ENCODE measurements at places on chromosomes 4 and X.

DNA sequence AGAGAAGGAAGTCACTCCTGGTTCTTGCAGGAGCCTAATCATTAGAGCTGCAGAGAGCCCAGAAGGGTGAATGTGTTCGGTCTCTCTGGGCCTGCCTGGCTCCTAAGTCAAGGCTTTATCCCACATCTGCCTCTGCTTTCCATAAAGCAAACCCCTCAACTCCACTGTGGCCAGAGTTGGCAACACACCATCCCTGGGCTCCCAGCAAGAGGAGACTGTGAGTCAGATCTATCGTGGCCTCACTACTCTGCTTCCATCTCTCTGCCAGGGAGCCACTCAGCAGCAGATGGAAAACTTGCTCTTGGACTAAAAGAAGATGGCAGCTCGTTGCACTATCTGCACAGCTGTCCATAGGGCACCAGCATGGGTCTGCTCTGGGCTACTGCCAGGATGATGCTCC, 348.2 kb downstream of the FBXW7 start:
- DNase-seq: no peak

- DNase-seq: no peak
Measured at GRCh38 chrX:1853447-1853846, 238.6 kb downstream of the ASMT start.

DNA sequence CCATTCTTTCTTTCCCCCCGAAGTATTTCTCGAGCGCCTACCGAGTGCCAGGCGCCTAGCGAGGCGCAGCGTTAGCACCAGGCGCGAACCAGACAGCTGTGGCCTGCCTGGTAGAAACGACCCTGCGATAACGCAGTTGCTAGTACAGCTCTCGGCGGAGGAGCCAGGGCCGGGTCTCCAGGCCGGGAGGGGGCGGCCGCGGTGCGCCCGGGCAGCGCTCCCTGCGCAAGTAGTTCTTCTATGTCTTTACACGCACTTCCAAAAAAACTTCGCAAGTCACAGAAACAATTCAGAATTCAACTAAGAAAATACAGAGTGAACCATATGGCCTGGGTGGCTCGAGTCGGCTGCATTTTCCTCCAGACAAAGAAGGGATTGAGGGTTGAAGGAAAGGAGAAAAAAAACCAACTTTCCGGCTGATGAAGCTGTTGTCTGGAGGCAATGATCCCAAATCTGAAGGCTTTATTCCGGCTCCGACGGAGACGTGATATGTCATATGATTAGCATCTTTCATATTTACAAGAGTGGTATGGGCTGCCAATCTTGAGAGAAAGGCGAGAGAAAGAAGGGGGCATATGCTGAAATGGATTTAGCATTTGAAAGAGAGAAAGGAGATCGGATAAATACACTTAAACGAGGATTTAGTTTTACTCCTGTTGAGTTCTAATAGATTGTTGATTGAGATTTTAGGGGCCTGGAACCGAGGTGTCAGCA, 7.2 kb upstream of the NEUROG2 start:
- no peak for DNase-seq

DNA sequence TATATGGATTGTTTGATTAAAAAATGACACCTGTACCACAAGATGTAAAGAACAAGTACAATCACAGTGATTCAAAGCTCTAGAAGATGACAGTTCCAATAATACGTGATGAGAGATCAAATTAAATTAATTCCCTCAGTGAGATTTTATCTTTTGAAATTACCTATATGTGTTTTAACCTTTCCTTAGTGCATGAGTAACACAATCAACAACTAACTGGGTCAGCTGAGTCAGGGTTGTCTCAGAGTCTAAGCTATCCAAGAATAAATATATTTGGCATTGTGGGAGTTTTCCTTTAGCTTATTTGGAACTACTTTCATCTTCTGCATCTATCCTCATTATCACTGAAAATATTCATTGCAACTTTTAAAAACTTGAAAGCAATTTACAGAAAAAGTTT, 162.8 kb downstream of the WDFY3 start:
- no peak for DNase-seq

DNA sequence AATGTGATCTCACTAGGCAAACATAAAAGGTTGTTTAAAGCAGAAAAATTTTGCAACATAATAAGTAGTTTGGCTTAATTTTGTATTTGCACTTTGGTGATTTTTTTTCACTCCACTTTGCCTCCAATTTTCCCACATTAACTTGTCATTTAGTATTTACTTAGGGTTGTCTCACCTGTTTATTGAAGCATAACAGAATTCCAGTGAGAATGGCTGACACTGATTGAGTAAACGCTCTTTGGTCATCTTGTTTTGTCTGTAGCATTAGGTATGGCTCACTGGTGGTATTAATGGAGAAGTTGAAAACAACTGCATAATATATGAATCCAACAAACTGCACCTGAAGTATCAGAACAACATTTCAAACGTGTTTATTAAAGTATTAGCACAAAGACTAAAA, 799.5 kb upstream of the ADGRL3 start:
- no peak for DNase-seq

Measured in GF-D8 (cell line).